Stimulated activated CD8-positive, alpha-beta memory T cell treated with anti-CD3 and anti-CD28 coated beads, Interleukin-15, amount 100 ng/mL, for 24 hours (primary cell): ENCODE measurements at places on chromosomes 5 and 9.

GRCh38 chr5:150763023-150763769 lies 4.4 kb upstream of the DCTN4 start:
- DNase-seq, result no peak

- no peak for DNase-seq
Measured at GRCh38 chr5:57370376-57370775, 112.2 kb downstream of the ACTBL2 start.

- no peak for DNase-seq
Measured at GRCh38 chr9:97830884-97831829, 21.9 kb upstream of the FOXE1 start.

DNA sequence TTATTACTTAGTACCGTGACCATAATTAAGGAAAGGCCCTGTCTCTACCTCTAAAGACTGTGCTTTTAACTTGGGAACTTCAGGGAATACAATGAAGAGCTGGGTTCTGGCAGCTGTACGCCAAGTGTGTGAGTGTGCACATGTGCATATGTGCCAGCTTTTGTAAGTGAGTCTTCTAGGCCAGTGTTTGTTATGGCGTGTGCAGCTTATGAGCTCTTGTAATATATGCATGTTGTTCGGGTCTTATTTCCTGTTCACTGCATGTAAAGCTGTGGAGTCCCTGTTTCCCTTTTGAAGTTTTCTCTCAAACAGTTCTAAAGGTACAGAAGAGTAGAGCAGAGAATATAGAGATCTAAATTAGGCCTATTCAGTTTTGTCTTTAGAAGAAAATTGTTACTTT lies 30.5 kb downstream of the TGFBR1 start:
- no peak for DNase-seq

GRCh38 chr5:175003531-175003930 lies 279.1 kb downstream of the MSX2 start:
- DNase-seq, result no peak

DNA sequence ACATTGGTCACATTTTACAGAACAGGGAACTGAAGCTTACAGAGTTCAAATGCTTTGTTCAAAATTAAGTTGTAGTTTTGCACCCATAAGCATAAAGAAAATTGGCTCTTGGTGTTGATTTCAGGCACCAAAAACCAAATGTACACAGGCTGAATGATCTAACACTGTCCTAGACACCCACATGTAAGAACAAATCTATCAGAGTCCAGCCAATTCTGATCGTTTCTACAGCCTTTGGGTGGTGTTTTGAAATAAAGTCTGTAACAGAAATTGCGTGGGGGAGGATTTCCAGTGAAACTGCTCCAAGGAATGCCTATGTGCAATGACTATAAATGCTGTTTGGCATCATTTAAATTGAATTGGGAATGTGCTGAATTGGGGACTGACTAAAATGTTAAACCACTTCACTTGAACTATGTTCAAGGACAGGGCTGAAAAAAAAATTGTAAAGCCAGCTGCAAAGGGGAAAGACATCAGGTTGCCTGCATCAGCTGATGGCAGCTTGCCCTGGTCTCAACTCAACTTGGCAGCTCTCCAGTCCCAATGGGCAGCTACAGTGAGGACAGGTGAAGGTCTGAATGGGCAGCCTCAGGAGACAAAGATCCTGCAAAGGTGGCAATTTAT lies 92.2 kb upstream of the TRPC7 start:
- DNase-seq, result no peak

- no peak for DNase-seq
Measured at GRCh38 chr9:134297083-134297410, 29.2 kb upstream of the RXRA start.

DNA sequence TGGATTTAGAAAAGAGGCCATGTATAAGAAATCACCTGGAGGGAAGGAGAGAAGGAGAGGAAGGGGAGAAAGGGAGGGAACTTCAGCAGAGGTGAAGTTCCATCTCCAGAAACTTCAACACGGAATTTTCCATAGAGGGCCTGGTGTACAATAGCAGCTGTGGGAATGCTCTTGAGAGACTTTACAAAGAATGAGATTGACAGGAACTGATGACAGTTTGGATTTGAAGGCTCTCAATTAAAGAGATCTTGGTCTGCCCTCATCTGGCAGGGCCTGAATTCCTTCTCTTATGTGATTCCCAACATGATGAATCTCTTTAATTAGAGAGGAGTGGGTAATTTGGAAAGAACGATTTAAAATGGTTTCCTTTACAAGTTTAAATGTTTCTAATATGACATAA lies 143.5 kb downstream of the MLLT3 start:
- DNase-seq, result no peak

DNA sequence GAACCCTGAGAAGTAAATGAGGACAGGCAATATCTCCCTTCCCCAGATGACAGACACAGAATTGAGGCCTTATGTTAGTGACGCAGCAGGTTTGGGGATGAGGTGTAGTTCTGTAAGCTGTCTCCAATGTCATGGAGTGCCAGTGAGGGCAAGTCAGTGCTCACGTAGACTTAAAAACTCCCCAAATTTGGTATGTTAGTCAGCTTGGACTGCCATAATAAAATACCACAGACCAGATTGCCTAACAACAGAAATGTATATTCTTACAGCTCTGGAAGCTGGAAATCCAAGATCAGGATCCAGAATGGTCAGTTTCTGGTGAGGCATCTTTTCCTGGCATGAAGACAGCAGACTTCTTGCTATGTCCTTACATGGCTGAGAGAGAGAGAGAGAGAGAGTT lies 14.9 kb downstream of the FOXI1 start:
- no peak for DNase-seq

DNA sequence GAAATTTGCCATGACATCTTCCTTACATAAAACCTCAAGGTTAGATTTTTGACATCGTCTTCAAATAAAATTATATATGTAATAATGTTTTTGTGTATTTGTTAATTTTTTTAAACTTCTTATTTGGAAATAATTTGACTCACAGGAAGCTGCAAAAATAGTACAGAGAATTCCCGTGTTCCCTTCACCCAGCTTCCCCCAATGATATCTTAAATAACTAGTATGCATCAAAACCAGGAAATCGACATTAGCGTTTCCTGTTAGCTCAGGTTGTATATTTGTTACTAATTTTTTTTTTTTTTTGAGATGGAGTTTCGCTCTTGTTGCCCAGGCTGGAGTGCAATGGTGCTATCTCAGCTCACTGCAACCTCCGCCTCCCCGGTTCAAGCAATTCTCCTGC lies 86.3 kb upstream of the SPRY4 start:
- no peak for DNase-seq

DNA sequence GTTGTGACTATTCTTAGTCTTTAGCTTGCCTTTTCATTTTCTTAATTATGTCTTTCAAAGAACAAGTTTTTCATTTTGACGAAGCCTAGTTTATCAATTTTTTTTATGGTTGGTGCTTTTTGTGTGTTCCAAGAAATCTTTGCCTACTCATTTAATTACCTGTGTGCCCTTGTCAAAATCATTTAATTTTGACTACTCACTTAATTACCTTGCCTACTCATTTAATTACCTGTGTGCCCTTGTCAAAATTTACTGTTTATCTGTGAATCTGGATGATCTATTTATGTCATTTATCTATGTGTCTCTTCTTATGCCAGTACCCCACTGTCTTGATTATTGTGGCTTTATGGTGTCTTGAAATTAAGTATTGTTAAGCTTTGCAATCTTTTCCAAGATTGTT lies 63.9 kb downstream of the MTAP start:
- no peak for DNase-seq

GRCh38 chr5:13591621-13592020 lies 352.9 kb downstream of the DNAH5 start:
- DNase-seq, result no peak
